Stimulated activated CD4-positive, alpha-beta T cell treated with anti-CD3 and anti-CD28 coated beads, Interleukin-4, amount 100 ng/mL, for 4 hours (primary cell): ENCODE measurements at places on chromosomes 4 and X.

DNA sequence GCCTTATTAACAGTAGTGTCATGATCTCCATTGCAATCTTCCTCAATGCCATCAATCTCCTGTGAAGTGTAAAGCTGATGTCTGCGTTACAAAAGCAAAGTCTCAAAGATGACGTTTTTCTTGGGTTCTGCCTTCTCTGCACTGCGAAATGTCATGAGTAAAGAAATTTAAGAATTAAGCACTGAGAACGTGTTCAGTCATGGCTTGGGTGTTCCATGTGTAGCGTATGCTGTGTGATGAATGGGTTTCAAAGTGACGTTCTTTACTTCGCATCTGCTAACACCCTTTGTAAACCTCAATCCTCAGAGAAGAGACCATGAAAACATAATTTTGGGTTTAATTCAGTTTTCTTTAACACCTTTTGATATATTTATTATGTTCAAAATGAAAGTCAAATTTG lies 999 bp downstream of the NAP1L5 start:
- no peak for DNase-seq

GRCh38 chrX:11363069-11363594 lies 69.9 kb downstream of the AMELX start:
- DNase-seq = no peak

DNA sequence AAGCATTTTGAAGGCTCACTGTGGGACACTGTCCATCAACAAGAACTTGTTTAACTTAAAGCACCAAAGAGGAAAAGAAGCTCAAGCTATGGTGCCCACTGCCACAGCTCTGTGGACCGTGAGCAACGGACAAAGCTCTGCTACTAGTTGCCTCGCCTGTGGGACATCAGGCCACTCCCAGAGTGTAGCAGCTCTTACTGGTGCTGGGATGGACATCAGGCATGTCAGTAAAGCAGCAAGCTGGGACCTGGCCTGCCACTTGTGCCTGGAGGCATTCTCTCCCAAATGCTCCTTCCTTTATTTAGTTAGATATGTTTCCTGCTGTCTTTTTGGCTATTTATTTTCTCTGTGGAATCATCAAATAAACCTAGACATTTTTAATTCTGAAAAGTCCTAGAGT lies 46.7 kb downstream of the TMEM154 start:
- DNase-seq = no peak

- DNase-seq = peak; percentile 19
These were observed 22.0 kb downstream of the DYNLT3 start for GRCh38 chrX:37825215-37825842.

GRCh38 chr4:36020351-36020750 lies 224.0 kb downstream of the ARAP2 start:
- no peak for DNase-seq

- DNase-seq = no peak
These were observed 50.5 kb downstream of the TBC1D14 start for GRCh38 chr4:6960154-6960553.

DNA sequence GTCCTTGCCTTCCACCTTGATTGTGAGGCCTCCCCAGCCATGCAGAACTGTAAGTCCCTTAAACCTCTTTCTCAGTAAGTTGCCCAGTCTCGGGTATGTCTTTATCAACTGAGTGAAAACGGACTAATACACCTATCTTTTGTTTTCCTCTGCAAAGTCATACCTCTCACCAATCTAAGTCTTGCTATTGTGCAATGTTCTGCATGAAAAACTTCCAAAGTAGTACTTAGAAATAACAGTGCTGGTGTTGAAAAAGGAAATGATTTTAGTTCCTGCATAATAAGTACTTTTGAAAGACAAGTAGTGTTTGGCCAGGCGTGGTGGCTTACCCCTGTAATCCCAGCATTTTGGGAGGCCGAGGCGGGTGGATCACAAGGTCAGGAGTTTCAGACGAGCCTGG lies 573.5 kb downstream of the ANKRD50 start:
- DNase-seq = no peak

- peak; percentile 58 for DNase-seq
These were observed 42.7 kb downstream of the ASMT start for GRCh38 chrX:1657367-1658070.

DNA sequence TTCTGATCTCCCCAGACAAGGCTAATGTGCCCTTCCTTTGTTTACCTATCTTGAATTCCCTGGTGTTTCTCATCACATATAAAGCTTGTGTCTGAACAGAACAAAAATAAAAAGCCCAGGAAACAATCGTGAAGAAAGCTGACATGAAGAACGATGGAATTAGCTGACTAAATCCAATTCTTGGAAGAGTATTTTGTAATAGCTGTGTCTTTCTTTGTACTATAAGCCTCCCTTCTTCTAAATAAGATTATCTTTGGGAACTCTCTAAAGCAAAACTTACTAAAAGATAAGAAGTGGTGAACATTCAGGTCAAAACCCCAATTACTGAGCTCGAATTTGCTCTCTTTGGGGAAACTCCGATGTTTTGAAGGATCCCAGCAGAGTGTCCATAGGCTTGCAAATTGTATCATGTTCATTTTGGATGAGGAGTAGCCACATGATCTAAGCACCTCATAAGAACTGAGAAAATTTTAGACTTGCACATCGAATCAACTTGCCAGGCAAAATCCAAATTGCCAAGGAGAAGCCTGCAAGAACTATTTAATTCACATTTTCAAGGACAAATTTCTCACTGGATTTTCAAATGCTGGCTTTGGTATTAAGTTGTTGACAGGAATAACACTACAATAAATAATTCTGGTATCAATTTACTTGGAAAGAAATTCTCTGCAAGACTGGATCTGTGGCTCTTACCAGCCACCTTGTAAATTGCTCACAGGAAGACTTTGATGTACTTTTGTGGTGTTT lies 106.2 kb downstream of the LNX1 start:
- DNase-seq = no peak

DNA sequence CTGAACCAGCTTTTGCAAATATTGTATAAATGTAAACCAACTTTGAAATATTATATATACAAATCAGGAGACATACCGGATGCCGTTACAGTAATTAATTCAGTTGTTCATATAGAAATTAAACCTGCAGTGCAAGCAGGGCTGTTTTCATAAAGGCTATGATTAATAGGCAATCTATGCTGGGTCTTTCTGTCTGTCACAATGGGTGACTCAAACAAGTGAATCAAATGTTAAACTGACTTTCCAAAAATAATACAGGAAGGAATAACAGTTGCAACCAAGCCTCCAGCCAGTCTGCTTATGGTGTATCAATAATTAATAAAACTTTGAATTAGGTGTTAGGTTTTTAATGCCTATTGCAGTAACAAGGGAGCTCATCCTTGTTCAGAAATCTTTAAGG lies 43.9 kb downstream of the GABRB1 start:
- no peak for DNase-seq

GRCh38 chrX:153371256-153371655 lies 29.9 kb downstream of the PNMA6E start:
- DNase-seq = no peak

DNA sequence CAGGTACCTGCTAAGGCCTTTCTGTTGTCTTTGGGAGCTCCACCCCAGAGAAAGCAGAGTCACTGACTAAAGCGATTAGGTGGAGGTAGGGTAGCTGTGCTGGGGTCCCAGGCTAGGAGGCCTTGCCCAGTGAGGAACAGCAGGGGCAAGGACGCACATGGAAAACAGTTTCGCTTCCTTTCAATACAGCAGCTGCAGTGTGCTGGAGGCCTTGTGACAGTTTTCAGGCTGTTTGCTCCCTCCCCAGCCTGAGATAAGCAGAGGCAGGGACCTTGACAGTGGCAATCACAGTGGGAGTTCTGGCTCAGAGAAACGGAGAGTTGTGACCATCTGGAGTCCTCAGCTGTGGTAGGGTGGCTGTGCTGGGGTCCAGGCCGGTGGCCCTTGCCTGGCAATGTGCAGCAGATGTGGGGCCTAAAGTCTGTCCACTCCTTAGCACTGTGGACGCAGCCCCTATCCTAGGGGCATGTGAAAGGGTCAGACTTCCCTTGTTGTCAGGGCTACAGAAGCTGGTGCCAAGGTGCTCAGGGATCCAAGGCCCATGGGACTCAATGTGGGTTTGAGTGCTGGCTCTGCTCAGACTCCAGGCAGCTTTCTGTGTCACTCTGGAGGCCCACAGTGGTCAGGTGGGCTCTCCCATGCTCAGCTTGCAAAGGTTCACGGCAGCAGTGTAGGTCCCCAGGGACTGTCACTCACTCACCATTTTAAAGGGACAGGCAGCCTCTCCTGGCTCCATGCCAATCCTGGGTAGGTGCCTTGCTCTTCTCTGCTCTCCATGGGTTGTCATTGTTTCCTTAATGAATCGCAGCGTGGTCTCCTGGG lies 534.9 kb upstream of the FMR1 start:
- no peak for DNase-seq

DNA sequence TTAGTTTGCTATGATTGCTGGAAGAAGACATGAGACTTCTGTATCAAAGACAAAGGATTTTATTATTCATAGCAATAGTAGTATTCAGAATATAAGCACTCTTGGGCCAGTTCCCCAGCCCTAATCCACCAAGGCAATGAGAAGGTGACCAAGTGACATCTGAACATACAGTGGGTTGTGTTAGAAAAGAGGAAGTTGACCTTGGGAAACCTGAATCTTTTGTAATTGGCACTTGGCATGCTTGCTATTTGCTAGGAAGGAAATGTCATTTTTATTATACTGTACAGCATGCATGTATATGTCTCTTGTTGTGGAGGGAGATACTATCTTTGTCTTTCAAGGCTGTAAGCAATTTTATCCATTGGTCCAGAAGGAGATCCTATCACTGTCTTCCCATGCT lies 216.1 kb upstream of the FAT1 start:
- no peak for DNase-seq

- DNase-seq = no peak
These were observed 110.1 kb downstream of the GBA3 start for GRCh38 chr4:22802876-22803275.

GRCh38 chr4:95360256-95360903 lies 188.4 kb downstream of the UNC5C start:
- DNase-seq = no peak

DNA sequence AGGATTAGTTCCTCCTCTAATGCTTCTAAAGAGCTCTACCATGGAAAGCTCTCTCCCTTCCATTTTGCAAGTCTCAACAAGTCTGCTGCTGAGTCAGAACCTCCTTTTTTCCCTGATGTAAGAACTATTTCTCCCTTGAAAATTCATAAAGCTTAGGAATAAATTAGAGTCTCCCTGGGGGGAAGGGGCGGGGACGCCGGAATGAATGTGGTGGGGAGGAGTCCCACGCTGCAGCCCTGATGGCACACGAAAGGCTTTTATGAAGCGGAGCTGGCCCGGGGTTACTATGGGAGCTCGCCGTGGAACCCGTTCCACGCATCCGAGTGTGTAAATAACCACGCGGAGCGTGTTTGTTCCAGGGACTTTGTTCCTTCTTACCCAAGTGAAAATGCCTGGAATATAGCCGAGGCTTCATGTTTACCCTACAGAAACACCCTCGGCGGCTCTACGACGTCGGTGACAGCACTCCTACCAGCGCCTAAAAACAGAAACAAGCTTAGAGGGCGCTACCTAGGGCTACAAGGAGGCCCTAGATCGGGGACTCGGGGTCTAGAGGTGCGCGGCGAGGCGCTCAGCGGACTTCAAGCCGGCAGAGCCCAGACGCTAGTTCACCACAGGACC lies 923 bp upstream of the CPEB2 start:
- peak; percentile 37 for DNase-seq

DNA sequence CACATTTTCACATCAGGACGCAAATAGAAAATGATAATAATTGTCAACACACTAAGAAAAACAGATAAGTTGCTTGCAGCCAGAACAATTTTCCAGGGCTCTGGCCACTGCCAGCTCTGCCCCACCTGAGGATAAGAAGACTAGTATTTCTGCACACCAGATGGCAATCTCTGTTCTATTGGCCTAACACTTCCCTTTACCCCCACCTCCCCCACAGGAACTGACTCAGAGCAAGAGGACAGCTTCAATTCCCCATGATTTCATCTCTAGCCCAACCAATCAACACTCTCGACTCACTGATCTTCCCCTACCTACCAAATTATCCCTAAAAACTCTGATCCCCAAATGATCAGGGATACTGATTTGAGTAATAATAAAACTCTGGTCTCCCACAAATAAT lies 164.0 kb downstream of the SMARCA1 start:
- no peak for DNase-seq

DNA sequence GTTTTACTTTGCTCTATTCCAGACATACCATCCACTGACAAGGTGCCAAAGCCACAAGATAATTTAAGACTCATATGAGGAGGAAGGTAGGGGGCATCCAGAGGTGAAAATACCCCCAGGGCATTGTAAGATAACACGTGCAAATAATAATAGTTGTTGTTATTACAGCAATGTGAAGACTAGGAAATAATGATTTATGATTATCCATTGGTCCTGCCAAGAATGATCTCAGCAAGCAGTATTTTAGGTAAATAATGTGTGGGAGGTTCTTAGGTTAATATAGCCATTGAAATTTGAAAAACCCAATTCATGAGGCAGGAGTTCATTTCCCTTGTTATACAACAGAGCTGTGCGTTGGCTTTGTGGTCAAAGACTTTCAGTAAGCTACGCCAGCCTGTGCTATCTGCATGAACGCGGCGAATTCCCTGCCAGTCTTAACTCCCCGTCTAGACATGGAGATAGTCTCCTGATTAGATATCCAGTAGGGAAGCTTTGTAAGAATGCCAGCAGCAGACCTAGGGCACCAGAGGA lies 47.2 kb upstream of the MXRA5 start:
- DNase-seq = no peak

DNA sequence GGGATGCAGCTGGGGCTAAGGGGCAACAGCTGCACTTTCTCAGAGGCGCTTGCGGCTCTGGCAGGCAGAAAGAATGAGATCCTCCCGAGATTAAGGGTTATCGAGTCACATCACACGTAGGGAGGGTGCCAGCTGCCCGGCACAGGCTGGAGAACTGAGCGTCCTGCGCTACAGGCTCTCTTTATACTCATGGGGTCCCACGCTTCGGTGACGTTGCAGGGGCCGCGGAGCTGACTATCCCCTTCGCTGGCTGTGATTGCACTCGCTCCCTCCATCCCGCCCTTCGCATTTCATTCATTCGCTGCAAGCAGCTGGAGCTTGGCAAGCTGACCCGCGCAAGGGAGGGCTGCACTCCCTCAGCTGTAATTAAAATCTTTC lies at the start of gene TACR3:
TACR3 (minus strand) TSS at position 156 of the 378 bp plus-strand sequence. CDS start 310 bp downstream, outside the sequence.
- DNase-seq = no peak

DNA sequence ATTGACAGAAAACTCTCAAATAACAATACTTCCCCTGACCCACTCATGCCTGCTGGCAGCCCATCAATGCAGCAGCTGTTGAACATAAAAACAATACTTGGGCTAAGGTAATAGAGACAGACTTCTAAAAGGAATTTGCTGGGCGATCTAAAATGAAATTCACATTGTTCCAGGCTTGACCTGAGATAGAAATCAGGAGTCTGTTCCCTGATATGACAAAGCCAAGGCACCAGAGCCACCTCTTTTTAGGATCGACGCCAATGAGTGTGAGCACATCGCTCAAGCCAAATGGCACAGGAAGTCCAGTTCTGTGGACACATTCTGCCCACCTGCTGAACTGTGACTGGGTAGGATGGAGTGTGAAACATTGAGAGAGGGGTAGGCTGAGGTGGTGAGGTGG lies 4.9 kb downstream of the SEPTIN11 start:
- DNase-seq = no peak

DNA sequence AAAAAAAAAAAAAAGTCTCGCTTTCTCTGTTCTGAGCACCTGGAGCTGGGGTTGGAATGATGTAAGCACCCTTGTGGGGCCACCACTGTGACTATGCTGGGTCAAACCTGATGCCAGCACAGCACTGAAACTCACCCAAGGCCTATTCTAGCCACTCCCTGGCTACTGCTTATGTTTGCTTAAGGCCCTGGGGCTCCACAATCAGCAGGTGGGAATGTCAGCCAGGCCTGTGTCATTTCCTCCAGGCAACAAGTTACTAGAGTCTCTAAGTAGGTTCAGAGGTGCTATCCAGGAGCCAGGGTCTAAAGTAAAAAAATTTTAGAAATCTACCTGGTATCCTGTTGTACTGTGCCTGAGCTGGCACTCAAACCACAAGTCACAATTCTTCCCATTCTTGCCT lies 1306.8 kb downstream of the STIM2 start:
- DNase-seq = no peak
